Fibroblast of skin of back (primary cell): ENCODE measurements at places on chromosomes 3 and 15.

GRCh38 chr3:155233213-155233612, 60.3 kb downstream of the STRIT1 start:
- DNase-seq: peak; percentile 95

- peak; percentile 41 for DNase-seq
Observed at GRCh38 chr15:88911766-88912118, 1.4 kb downstream of the MFGE8 start.

GRCh38 chr15:66586155-66586976, 20.6 kb upstream of the LCTL start:
- no peak for DNase-seq

DNA sequence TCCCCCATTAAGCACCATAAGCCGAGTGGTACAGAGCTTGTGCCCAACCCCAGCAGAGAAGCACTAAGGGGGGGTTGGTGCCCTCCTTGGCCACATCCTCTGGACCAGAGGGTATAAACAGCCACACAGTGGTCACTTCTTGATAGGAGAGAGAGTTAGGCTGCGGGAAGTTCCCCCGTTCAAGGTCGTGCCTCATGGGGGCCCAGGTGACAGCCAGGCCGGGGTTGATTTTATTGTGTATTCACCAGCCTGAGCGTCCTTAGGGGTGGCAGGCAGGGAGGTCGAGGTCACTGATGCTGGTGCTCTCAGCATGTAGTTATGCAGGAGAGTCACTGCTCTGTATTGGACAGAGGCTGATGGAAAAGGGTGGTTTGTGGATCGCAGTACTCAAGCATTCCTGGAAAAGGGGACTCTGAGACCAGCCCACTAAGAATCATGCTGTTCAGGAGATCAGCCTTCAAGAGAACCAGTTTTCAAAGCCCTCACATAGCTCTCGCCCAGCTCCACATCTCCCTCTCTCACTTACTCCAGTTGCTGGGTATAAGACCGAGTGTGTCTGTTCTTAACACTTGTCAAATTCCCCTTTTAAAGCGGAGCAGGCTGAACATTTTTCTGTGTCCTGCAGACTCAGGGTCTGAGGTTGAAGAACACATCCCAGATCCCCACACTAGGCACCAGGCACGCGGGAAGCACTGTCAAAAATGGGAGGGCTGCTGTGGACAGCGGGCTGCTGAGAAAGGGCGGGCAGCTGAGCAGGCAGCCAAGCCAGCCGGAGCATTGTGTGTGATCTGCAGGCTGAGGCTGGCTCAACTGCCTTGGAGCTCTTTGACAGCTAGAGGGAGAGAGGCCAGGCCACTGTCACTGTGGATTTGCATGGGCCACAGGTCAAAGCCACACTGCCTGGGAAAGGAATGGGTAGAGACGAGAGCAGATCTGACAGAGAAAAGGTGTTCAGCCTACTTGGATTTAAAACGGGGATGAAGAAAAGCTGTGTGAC, 279.3 kb upstream of the LRRFIP2 start:
- DNase-seq: no peak

- DNase-seq: peak; percentile 73
Observed at GRCh38 chr3:159751146-159751545, 237.5 kb upstream of the IL12A start.

- peak; percentile 4 for DNase-seq
Observed at GRCh38 chr3:147458995-147459704, 50.0 kb downstream of the ZIC1 start.

- no peak for DNase-seq
Observed at GRCh38 chr3:182465301-182466185, 327.8 kb upstream of the ATP11B start.

DNA sequence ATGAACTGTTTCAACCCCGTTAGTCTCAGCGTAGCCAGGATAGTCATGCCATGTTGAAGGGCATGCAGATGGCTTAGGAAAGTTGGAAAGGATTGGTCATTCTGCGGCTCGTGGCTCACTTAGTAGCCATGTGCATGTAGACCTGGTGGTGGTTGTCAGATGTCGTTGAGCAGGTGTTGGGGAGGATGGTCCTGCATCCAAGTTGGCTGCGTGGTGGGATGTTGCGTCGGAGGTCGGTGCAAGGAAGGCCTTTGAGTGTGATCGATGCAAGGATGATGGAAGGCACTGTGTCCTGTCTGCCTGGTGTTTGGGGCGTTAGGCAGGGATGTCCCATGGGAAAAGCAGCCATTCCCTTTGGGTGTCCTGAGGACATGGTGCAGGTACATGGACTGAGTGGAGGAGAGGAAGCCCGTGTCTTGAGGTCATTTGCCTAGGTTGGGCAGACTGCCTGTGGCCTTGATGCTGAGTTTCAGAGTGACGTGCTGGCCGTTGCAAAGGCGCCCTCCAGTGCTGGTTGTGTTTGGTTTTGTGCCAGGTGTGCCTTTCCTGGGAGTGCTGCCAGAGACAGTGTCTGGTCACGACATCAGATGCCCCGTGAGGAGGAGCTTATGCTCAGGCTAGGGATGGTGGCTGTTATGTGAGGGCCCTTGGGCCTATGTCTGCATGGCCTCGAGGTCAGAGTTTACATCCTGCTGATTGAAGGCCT, 103.4 kb downstream of the SNRPN start:
- DNase-seq: no peak

GRCh38 chr3:128698211-128699047, 27.6 kb upstream of the RAB7A start:
- peak; percentile 30 for DNase-seq

DNA sequence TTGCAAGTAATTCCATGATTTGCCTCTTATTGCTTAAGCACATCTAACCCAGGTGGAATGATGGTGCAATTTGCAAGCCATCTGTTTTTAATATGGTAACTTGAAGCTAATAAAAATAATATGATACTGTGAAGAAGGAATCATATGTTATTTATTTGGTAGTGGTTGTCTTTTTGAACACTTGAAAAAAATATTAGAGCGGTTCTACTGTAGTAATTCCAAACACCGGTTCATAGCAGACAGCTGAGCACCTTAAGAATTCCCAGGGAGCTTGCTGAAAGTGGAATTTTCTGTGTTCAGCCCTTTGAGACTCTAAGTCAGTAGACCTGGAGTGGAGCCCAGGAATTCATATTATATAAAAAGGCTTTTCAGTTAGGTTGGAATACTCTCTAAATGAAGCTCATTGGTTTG, 687.4 kb downstream of the EDEM1 start:
- DNase-seq: no peak

DNA sequence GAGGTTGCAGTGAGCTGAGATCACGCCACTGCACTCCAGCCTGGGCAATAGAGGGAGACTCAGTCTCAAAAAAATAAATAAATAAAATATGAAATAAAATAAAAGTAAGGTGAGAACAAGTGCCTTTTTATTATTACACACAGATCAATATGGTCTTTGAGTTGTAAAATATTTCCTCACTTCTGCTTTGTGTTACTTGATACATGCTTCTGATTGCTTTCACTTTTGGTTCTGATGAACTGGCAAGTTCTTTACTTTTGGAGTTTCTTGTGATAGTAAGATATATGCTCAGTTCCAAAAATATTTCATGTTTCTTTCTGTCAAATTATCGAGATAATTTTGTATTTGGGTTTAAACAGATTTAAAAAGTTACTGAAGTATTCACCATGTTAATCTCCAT, 16.6 kb upstream of the GYG1 start:
- no peak for DNase-seq

DNA sequence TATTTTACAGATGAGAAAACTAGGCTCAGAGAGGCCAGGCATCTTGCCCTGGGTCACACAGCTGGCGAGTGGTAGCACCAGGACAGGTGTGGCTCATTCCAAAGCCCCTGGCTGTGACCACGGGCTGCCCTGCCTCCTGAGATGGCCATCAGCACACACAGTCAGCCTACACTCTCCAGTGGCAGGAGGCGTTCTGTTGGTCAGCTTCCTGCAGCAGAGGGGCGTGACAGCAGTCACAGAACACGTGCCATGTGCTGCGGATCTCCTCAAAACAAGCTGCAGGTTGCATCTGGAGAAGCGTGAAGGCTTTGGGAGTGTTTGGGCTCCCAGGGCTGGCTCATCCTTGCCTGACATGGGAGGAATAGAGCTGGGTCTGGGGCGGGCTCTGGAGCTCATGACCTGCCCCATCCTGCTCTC, 43.5 kb upstream of the MAGEF1 start:
- DNase-seq: no peak

DNA sequence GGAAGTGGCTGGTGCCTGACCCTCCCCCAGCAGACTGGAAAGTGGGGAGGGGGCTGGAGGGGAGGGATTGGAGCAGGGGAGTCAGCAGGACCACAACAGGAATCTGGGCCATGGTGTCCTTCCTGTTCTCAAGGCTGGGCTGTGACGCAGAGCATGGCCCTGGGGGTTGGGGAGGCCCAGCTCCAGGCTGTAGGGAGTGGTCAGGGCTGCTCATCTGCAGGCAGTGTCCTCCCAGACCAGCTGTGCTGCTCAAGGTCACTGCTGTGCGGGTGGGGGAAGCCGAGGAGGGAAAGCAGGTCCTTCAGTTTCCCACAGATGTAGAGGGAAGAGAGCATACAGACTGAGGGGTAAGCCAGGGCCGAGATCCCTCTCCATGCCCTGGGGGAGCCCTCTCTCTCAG, 40.7 kb downstream of the CYP11A1 start:
- peak; percentile 5 for DNase-seq

DNA sequence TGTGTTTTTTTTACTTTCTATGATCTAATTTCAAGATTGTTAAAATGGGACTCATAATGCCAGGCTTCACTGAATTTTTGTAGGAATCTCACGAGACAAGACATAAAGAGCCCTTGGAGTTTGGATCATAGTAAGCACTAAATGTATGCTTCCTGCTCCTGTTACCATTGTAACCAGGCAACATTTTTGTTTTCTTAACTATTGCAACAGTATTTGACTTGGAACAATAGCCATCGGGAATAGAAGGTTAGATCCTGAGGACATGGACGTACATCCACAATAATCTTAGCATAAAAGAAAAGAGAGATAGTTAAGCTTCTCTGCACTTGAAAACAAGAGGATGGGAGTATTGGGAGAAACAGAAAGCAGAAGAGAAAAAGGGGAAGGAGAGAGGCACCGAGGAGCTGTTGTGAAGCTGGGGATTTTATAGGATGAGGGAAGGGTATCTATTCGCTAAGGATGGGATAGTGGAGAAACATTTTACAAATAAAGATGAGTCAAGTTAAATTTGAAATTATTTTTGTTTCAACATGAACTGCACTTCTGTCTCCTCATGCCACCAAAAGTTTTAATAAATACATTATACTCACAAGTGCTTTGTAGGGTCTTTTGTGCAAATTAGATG, 131.4 kb downstream of the TMCO5A start:
- DNase-seq: no peak

DNA sequence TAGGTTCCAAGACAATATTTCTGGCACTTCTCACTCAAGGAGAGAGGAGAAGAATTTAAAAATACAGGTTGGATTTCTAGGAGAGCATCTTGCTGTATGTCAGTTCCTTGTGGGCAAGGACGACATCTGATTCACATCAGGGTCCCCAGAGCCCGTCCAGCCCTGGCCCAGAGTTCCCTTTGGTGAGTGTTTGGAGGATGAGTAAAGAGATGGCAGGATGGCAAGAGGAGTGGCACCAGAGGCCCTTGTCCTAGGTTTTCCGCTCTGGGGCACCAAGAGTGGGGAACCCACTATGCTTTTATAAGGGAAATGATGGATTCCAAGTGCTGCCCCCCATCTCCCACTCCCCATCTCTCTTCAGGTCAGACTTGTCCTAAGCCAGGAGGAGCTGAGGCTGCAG, 181.8 kb downstream of the TBC1D2B start:
- peak; percentile 37 for DNase-seq

DNA sequence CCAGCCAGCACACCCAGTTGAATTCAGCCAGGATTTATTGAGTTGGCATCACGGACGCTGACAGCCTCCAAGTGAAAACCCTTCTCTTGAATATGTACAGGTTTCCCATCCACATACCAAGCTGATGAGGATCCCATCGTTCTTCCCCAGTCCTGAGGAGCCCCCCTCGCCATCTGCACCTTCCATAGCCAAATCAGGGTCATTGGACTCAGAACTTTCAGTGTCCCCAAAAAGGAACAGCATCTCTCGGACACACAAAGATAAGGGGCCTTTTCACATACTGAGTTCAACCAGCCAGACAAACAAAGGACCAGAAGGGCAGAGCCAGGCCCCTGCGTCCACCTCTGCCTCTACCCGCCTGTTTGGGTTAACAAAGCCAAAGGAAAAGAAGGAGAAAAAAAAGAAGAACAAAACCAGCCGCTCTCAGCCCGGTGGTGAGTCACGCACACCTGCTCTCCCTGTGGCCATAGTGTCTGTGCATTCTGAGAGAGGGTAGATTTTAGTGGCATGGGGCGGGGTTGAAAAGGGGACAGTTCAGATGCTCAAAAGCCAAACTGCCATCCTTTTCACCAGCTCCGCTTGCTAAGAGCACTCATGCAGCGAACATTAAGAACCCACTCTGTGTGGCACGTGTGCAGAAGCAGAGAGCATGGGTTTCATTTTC, 51.2 kb downstream of the KLHL25 start:
- no peak for DNase-seq

DNA sequence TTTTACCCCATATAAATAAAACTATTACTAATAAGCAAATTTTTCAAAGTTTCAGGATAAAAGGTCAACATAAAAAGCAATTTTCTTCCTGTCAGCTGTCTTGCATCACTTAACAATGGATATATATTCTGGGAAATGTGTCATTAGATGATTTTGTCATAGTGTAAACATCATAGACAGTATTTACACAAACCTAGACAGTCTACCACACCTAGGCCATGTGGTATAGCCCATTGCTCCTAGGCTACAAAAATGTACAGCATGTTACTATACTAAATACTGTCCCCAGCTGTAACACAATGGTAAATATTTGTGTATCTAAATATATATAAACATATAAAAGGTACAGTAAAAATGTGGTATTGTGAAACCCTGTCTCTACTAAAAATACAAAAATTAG, 156.7 kb downstream of the ANO10 start:
- DNase-seq: no peak

DNA sequence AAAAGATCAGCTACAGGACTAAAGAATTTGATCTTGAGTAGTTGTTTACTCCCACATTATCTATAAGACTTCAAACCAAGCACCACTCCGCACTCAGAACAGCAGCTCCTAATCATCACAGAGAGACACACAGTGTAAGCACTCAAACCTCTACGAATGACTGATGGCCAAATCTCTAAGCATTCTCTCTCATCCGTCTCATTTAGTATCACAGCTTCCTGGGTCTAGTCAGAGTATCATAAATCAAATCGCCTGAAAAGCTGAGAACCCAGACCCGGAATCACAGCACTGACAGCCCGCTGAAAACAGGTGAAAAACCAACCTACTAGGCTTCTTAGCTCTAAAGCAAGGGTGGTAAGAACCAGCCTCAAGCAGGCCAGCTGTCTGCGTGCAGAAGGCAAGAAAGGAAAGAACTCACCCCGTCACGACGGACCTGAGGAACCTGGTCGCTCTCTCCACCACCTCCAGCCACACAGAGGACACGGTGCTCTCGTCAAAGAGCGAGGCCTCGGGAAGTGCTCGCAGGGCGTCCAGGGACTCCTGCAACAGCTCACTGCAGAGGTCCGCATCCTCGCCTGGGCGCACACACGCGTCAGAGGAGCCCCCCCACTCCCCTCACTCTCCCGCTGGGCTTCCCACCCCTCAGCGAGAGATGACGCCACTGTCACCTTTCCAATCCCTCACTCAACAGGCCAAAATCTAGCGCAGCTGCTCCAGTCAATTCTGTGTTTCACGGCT, 47.9 kb downstream of the HERC2 start:
- DNase-seq: no peak

- peak; percentile 27 for DNase-seq
Observed at GRCh38 chr3:112437146-112438022, 61.9 kb downstream of the BTLA start.

GRCh38 chr15:86183596-86184491, 104.2 kb downstream of the AGBL1 start:
- DNase-seq: no peak
